ENCODE measurements at places on chromosomes 12 and 14. TPM values are rescaled to one million over a fixed set of nuclear protein-coding genes. Genes with fewer than 3 reads are reported as not detected.

The APOF gene
- total RNA-seq = not detected

The FAM222A gene
- total RNA-seq = 0.34 TPM

The TMPRSS12 gene
- total RNA-seq = not detected

The LAG3 gene
- 14.6 TPM for total RNA-seq

The MANSC1 gene
- total RNA-seq = 34.4 TPM

The CPNE6 gene
- not detected for total RNA-seq

The SPIC gene
- total RNA-seq = not detected

The DYNC1H1 gene
- 251 TPM for total RNA-seq

The STYK1 gene
- total RNA-seq = 0.62 TPM

DNA sequence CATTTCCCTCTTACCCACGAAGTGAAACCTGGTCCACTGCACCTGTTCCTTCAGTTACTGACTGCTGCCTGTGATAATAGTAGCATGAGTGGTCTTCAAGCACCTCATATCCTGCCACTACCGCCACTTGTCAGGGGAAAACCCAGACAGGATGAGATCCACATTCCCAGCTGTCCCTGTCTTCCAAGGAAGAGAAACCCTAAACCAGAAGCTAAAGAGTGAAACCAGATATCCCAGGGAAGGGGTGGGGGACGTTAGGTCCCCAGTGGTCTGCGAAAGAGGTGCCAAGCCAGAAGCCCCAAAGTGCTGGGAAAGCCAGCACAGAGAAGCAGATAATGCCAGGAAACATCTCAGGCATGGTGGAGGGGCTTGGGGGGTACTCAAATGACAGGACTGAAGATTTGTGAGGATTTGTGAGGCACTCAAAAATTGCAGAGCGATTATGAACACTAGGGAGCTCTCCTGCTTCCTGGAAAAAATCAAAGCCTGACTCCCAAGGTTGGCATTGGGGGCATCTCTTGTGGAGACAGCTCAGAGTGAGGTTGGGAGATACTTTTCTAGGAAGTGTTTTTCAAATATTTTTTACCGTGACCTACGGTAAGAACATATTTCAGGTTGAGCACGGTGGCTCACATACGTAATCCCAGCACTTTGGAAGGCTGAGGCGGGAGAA, 77.9 kb downstream of the TMEM30B start:
- DNase-seq = no peak

DNA sequence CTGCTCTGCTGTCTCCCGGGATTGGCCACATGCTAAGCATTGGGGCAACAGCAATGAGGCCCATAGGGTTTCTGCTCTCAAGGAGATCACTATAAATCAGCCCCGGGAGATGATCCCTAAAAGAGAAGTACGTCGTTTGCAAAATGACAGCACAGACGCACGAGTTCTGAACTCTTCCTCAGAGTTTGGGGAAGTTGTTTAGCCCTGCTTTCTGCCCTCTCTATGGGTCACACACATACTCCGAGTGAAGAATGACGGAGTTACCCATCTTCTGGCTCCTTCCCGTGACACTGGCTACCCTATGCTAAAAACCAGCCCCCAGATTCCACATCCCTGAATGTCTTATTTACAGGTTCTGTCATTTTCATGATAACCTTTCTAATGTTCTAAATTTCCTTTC, 258.0 kb upstream of the PLEKHG7 start:
- DNase-seq = peak; percentile 28

DNA sequence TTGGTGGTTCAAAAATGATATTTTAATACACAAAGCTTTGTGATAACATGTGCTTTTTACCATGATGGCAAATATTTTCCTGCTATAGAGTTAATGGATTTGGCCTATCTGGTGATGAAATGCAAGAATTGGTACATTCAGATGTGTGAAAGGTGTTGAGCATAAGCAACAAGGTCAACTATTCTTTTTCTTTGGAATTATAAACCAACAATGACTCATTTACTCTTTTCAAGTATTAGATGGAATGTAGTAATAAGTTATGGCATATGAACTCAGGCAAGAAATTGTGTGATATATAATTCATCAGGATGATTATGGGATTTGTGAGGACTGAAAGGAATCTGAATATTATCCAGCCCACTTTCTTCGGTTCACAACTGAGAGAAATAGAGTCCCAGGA, 471.4 kb downstream of the ETNK1 start:
- DNase-seq = no peak

- DNase-seq = no peak
These were observed 122.0 kb downstream of the AKAP6 start for GRCh38 chr14:32450919-32451675.

GRCh38 chr14:72833174-72833573, 60.7 kb downstream of the DPF3 start:
- no peak for DNase-seq

- no peak for DNase-seq
These were observed 30.7 kb downstream of the FOXN3 start for GRCh38 chr14:89386212-89386886.

DNA sequence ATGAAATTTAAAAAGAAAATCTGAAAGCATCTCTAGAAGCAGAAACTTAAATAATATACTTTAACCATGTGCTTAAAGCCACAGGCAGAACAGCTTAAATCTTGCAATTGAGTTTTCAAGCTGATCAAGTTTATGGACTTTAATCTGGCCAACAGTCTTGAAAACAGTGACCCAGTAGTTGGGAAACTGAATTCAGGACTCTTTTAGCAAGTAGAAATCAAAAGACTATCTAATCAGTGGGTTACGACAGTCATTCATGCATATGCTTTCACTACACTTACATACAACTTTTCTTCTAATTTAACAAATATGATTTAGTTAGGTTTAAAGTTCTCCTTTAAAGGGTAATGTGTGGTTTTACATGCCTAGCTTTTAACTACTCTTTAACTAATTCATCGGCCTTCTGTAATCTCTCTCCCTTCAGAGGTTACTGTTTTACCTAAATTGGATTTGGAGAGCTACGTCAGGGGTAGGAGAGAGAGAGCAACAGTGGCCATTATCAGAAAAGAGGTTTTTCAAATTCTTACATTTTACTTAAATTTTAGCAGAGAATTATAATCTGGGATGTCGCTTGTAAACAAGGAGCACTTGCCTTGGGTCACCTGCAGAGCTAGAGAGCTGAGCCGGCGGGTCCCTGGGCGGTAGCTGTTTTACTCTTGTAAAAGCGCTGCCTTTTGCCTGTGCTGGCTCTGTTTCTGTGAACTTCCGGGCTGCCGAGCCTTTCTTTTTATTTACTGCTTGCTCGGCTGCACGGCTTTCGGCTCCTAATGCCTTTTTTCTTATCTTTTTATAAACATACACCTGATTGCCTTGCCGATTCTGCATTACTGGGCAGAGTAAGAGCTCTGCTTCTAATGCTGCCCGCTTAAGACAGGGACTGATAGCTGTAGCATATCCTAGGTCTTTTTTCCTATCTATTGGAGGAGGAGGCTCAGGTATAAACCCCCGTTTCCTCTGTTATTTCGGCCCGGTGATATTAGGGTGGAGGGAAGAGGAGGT, 17.4 kb upstream of the LYZ start:
- no peak for DNase-seq

DNA sequence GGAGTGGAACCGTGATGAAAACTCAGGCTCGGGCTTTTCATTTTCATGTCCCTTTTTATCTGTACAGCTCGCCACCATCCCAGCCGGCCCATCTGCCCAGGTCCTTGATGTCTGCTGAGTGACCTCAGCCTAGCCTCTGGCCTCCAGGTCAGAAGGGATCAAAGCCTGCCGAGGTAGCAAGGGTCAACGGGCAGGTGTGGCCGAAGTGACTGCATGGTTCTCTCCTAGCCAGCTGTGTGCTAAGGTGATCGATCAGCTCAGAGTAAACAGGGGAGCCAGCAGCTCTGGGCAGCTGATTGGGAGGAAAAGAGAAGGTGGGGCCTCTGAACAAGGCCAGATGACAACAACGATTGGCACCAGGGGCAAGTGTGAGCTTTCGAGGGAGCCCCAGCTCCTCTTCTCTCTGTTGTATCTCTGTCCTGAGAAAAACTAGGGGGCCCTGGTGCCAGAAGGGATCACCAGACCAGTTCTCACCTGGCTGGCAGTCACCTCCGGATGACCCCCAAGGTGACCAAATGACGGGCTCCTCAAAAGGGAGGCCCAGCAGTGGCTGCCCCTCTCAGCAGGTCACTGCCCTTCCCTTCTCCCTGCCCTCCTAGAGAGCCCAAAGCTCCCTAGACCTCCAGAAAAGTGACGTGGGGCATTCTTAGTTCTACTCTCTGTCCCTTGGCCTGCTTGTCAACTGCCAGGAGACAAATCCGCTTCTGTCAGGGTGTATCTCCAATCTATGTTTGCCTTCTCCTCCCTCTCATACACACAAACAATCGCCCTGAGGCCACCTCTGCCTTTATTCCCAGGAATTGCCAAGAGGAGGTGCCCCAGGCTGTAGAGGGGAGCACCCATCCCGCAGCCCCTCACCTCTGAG, 3.4 kb downstream of the SLC6A12 start:
- no peak for DNase-seq

DNA sequence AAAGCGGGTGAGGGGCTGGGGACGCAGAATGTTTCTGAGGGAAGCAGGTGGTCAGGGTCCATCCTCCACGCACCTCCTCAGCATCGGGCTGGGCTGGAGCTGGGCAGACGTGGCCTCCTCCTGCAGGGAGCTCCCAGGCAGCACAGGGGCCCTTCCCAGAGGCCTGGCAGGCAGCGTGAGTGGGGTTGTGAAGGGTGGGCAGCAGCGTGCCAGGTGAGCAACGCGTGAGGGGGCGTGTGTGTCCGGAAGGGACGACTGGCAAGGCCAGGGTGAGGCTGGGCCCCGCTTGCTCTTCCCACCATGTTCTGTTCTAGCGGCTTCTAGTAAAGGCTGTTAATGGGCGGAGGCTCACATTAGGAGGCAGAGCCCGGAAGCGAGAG, 17.1 kb downstream of the ANKRD9 start:
- no peak for DNase-seq

DNA sequence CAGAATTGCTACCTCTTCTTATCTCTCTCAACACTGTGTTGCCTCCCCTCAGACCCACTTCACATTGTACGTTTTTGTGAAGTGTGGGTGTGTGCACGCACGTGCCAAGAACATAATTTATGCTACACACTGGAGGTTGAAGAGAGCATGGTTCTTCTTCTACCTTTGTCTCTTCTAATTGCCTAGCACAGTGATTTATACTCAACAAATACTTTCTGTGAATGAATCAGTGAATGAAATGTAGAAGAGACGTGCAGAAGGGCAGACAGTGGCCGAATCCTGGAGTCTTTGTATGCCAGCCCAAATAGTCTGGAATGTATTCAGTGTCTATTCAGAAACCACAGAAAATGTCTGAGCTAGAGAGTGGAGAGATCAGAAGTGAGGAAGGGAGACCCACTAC, 4.6 kb upstream of the SAMD4A start:
- no peak for DNase-seq

DNA sequence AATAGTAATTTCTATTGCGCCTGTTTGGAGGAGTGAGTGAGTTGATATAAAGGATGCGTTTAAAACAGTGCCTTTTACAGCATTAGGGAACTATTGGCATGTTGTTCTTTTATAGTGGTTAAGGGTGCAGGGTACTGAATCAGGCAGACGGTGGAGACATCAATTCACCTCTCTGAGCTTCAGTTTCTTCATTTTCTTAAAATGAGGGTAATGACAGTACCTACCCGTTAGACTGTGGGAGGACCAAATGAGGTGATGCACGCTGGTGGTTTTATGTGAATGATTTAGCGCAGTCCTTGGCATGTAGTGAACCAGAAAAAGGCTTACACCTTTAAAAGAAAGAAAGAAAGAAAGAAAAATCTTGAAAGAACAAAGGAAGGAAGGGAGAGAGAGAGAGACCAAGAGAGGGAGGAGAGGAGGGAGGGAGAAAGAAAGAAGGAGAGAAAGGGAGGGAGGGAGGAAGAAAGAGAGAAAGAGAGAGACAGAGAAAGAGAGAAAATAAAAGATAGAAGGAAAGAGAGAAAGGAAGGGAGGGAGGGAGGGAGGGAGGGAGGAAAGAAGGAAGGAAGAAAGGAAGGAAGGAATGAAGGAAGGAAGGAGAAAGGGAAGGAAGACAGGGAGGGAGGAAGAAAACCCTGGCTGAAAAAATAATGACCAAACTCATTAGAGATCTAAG, 22.2 kb upstream of the CCND2 start:
- no peak for DNase-seq

GRCh38 chr14:104282332-104283196, 144.2 kb downstream of the KIF26A start:
- peak; percentile 9 for DNase-seq

DNA sequence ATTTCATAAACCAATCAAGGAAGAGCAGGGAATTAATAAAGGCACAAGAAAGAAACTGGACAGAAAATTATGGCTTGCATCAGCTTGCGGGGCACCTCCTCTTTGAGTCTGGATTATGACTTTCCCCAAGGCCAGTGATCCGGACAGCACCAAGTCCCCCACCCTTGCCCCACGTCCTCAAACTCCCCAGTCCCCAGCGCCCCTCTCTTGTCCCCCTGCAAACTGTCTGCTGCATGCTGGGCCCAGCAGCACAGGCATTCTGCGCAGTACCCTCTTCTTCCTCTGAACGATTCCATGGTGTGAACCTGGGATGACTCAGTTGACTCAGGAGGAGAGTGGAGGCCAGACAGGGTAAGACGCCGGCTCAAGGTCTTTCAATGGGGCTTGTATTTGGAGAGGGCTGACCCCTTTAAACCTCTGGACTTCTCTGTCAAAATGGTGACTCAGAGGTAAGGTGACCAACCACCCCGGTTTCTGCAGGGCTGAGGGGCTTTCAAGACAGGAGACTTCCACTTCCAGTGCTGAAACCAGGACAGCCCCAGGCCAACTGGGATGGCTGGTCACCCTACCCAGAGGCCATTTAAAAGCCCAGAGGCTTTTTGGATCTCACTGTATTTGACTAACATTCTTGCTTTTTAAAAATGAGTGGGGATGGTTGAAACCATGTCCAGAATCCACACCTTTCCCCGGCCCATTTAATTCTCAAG, 13.5 kb downstream of the C14orf132 start:
- no peak for DNase-seq

- DNase-seq = no peak
These were observed 40.1 kb downstream of the STXBP6 start for GRCh38 chr14:25009891-25010290.

DNA sequence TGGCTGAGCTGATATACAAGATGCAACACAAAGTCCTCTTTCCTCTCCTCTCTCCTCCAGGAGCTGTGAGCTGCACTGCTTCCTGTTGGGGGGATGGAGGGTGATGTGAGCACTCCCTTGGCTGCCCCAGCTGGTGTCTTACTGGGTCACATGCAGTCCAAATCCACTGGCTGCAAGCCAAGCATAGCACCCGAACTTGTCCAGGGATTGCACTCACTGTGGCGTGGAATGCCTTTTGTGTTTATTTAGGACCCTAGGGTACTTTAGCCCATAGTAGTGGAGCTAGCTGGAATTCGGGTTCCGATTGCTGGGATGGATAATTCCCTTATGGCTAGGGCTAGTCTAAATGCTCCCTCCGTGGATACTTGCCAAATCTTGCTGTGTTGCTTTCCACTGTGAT, 424.9 kb upstream of the SYT1 start:
- no peak for DNase-seq

DNA sequence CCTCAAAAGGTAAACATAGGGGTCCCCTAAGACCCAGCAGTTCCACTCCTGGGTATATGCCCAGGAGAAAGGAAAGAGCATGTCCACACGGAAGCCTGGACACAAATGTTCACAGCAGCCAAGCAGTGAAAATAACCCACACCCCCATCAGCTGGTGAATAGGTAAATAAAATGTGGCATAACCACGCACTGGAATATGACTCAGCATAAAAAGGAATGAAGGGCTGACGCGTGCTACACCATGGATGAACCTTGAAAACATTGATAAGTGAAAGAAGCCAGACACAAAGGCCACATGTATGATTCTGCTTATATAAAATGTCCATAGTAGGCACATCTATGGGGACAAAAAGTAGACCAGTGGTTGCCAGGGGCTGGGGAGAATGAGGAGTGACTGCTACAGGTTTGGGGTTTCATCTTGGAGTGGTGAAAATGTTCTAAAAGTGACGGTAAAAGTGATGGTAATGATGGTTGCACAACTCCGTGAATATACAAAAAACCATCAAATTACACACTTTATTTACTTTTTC, 3.8 kb upstream of the SCARB1 start:
- DNase-seq = no peak

Measured in uterus (tissue), 4 donors.